ENCODE measurements at places on chromosomes 12 and 14. TPM values are rescaled to one million over a fixed set of nuclear protein-coding genes. Genes with fewer than 3 reads are reported as not detected.

Gene GALNT16
- total RNA-seq = 0.09 TPM

Gene VCPKMT
- total RNA-seq = 7.5 TPM

Gene ACOT4
- 2.5 TPM for total RNA-seq

Gene EID3
- total RNA-seq = 6.3 TPM

DNA sequence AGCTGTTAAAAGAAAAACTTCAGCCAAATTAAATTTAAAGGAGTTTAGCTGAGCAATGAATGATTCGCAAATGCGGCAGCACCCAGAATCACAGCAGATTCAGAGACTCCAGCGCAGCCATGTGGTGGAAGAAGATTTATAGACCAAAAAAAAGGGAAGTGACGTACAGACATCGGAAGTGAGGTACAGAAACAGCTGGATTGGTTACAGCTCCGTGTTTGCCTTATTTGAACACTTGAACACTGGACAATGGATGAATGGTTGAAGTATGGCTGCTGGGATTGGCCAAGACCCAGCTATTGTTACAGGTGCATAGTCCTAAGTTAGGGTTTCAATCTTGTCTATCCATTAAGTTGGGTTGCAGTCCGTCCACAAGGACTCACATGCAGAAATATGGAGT lies 42.6 kb downstream of the GALNT8 start:
- DNase-seq = no peak

- no peak for DNase-seq
Observed at GRCh38 chr12:85281636-85282312, 1.8 kb downstream of the ALX1 start.

- no peak for DNase-seq
Observed at GRCh38 chr12:18436170-18436569, 174.9 kb downstream of the PIK3C2G start.

DNA sequence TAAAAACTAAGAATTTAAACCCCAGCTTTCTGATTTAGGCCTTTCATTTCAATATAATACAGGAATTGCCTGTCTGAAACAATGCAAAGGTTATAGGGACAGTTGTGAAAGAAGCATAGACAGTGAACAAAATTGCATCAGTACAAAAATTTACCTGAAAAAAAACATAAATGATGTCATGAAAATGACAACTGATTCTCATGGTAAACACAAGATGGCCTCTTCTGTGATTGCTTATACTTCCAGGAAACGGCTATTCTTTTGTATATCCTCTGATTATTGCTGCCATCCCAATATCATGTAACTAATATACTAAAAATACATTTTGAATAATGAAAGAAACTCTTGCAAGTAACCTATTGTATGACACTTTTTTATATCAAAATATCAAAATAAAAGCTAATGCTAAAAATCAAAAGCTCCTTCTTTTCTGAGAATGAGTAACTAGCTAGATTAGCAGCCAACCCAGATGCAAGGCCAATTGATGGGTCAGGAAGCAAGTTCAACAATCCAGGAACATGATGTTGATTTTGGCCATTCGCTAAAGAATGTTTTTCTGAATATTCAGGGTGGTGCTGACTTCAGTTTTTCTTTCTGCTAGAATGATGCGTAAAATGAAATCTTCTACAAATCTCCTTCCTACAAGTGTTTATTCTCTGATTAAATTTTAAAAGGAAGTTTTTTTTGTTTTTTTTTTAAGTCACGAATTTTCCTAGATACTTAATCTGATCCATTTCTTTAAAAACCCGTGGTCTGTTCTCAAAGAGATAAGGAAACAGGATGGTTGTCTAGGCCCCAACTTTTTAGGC lies 83.6 kb downstream of the ALX1 start:
- DNase-seq = no peak

DNA sequence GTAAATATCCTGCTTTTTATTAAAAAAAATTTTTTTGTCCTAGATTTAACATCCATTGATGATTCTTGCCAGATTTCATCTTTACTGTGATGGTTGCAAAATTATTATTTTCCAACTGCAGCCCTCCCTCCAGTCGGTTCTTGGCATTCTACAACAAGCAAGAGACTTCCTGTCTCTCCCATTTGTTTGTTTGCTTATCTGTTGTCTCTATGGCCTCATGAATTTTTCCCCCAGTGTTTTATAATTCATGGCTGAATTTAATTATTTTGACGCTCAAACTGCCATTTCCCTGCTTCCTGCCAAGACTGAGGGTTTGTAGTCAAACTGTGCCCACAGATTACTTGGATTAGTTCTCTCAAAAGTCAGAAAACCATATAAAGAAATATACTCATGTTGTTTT lies 25.9 kb downstream of the CGRRF1 start:
- DNase-seq = no peak

DNA sequence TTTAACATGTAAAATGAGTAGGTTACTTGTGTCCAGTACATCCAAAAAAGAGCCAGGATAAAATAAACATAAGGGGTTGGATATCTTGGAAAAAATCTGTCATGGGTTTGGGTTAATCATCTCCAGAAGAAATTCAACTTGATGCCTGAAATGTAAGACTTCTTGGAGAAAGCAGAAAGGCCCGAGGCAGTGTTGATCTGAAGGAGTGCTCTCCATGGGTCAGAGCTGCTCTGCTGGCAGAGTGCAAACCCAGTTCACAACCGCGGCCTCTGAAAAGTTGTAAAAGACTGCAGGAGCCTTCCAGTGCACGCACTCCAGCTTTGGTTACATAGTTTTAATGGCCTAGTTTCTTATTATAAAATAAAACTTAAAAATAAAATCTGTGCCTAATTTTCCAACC lies 97.3 kb upstream of the ALX1 start:
- no peak for DNase-seq

- DNase-seq = no peak
Observed at GRCh38 chr14:85764822-85765221, 234.9 kb downstream of the FLRT2 start.

- DNase-seq = no peak
Observed at GRCh38 chr12:78343657-78344056, 513.0 kb downstream of the NAV3 start.

DNA sequence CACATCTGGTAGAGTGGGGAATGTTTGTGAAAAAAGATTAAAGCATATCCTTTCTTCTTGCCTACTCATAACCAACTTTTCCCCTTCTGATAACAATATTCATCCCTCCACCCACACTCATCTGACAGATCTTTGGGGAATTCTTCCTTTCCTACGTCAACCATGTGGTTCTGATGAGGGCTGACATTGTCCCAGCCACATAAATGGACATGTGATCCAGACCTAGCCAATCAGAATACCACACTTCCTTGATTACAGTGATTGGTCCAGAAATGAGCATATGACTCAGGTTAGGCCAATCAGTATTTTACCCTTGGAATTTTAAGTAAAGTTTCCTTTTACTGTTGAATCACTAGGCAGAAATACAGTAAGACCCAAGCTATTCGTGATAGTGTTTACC lies 58.9 kb downstream of the GPR65 start:
- DNase-seq = no peak

DNA sequence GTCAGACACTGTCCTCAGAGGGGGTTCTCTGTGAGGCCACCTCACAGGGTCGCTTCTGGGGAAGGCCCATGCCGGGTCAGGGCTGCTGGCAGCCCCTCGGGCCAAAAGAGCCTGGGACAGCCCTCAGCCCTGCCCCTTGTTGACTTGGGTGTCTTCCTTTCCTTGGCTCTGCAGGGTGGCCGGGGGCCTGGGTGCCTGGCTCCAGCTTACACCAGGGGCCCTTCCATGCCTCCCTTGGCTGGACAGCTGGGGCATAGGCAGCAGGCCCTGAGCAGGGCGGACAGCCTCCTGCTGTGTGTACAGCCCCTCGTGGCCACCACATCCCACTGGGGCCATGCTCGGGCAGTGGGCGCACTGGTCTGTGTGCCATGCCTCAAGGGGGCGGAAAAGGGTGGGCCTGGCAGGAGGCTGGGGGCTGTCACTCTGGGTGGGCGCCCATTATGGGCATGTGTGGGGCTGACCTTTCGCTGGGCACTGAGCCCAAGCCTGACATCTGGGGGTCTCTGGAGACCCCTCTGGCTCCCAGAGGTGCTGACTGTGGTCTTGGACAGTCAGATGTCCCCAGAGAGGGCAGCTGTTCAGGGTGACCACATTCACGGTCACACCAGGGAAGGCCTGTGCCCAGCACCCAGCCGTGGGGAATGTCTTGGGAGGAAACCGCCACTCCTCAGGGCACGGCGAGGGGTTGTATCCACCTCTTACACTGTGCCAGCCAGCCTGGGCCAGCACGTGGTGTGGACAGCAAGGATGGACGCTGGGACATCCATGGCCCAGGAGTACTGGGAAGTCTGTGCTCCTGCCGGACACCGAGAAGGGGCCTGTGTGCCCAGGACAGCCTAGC lies 313.3 kb downstream of the TMEM121 start:
- DNase-seq = no peak

DNA sequence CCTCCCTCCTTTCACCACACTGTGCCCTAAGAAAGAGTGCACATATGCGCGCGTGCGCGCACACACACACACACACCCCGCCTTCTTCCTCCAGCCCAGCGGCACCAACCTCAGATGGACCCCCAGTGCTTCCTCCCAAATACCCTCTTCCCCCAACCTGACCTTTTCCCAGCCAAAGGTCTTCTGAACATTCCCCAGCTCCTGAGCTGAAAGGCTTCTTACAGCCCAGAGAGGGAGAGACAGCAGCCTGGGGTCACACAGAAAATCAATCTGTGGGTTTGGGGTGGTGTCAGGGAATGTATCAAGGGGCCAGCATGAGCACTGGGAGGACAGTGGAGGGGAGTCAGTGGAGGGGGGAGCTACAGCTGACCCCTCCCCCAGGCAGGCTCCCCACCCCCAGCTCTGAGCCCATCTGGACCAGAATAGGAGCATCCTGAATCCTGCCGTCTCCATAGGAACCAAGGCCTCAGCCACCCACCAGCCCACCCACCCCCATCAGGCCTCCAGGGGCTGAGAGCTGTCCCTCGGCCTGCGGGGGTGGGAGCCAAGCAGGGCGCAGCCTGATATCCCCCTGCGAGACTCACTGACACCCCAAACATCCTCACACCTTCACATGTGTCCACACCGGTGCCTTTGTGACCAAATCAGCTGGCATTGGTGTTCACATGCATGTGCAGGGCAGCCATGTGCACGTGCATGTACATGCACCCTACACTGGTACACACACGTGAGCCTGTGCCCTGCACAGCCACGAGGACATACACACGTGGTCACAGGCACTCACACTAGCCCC lies 5.7 kb downstream of the RASAL1 start:
- DNase-seq = no peak

- DNase-seq = no peak
Observed at GRCh38 chr14:82785756-82786482, 1252.3 kb upstream of the SEL1L start.

DNA sequence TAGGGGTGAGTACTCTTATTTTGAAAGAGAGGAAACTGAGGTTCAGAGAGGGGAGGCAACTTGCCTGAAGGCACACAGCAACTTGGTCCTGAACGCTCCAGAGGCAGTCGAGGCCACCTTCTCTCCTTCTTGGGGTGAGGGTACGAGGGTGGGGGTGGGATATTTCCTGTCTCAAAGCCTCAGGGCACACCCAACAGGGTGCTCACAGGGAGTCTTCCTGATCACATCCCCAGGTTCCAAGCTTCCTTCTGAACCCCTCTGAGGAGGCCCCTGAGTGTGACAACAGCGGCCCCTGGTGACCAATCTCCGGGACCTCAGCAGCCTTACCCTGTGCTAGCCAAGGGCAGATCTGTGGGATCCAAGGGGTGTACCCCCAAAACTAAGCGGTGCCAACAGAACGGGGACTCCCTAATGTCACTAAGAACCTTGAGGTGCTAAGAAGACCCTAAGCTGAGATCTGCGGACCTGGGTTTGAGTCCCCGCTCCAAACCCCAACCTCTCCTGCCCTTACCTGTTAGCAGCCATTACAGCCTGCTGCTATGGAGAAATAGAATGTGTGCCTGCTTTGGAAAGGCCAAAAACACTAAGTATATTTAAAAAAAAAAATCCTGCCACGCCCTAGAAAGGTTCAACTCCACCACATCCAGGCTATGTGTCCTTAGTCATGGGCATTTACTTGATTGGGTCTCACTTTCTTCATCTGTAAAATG lies 57.9 kb downstream of the TRPV4 start:
- DNase-seq = peak; percentile 52
